Left lung (tissue), 14 donors: ENCODE measurements at places on chromosomes 5 and 9. TPM values are rescaled to one million over a fixed set of nuclear protein-coding genes. Genes with fewer than 3 reads are reported as not detected.

Gene CHD1
- polyA plus RNA-seq: 69.1 TPM

Gene WNT8A
- polyA plus RNA-seq: not detected

Gene MARCOL
- polyA plus RNA-seq: not detected

DNA sequence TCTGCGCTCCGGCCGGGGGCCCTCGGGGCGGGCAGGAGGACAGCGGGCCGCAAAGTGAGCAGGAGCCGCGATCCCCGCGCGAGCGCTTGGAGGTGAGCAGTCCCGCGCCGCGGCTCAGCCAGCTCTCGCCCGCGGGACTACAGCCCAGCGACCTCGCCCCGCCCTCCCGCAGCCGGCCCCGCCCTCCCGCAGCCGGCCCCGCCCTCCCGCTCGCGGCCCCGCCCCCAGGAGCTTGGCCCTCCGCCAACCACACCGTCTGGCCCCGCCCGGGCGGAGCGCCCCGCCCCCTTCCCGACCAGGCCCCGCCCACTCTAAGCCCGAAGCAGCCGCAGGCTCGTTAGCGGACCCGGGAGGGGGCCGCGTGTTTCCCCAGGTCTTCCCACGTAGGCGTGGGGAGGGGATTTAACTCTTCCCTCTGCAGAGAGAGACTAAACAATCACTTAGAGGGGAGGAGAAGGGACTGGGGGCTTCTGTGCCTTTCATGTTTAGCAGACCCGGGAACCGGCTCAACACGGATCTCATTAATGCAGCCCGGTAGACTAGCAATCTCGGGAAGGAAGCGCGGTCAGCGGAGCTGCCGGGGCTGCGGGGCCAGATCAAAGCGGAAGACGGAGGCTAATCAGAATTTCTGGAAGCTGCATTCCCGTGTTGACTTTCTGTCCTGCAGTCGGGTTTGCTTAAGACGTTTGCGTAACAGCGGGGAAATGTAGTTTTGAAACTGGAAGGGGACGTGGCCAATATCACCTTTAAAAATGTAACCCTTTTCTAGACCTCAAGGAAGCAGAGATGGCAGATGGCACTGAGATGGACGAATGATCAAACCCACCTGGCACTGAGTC lies at the start of gene MYO10:
Gene MYO10, minus strand, starts transcription at position 139 of the 839 bp plus-strand sequence. CDS start 480 bp downstream, outside the sequence.
- DNase-seq: peak; percentile 96

- no peak for DNase-seq
Observed at GRCh38 chr5:168076561-168076991, 214.9 kb upstream of the WWC1 start.

- no peak for DNase-seq
Observed at GRCh38 chr5:51644976-51645375, 261.7 kb downstream of the ISL1 start.
